ENCODE measurements at places on chromosomes 6 and 20. TPM values are rescaled to one million over a fixed set of nuclear protein-coding genes. Genes with fewer than 3 reads are reported as not detected.

DNA sequence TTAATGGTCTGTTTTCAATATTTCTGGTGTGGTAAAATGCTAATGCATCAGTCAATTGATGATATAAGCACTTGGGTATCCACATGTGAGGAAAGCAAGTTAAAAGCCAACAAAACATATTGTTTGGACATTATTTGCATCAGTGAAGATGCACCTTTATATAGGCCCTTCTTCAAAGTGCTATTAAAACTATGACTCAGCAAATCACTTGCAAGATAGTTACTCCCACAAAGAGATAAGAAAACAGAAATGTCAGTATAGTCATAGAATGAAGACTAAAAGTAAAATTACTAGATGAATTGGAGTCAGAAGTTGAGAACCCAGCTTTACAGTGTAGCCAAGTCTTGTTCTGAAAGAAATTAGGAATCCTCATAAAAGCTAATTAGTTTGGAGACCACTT is 14.6 kb upstream of the GRM1 start:
- no peak for DNase-seq

DNA sequence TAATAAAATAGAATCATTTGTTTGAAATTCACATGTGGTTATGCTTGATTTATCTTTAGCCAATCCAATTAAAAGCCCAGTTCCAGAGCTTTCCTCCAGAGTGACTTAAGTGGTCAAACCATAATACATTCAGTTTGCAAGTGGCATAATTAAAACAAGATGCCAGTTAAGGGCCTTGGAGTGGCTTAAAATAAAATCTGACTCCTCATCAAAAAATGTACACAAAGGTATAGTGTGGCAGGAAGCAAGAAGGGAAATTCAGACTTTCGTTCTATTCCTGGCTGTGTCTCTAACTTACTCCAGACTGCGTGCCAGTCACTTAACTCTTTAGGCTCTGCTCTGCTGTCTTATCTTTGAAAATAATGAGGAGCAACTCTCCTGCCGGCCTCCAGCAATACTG is 251.3 kb upstream of the PRND start:
- peak; percentile 88 for DNase-seq

GRCh38 chr6:2841264-2842138 is at the start of gene SERPINB1:
Gene SERPINB1 (minus strand): TSS chr6:2841863. CDS start chr6:2840586, 1,277 bp downstream.
- peak; percentile 38 for DNase-seq

- DNase-seq, result no peak
Observed at GRCh38 chr6:133157995-133158394, 83.2 kb upstream of the EYA4 start.

GRCh38 chr6:160160450-160160849 is 38.8 kb downstream of the SLC22A1 start:
- DNase-seq, result no peak

GRCh38 chr6:16802071-16802470 is 40.8 kb upstream of the ATXN1 start:
- no peak for DNase-seq

Gene KCNB1
- 0.41 TPM for total RNA-seq

Gene C20orf202
- not detected for total RNA-seq

Gene TRDN
- 0.17 TPM for total RNA-seq

DNA sequence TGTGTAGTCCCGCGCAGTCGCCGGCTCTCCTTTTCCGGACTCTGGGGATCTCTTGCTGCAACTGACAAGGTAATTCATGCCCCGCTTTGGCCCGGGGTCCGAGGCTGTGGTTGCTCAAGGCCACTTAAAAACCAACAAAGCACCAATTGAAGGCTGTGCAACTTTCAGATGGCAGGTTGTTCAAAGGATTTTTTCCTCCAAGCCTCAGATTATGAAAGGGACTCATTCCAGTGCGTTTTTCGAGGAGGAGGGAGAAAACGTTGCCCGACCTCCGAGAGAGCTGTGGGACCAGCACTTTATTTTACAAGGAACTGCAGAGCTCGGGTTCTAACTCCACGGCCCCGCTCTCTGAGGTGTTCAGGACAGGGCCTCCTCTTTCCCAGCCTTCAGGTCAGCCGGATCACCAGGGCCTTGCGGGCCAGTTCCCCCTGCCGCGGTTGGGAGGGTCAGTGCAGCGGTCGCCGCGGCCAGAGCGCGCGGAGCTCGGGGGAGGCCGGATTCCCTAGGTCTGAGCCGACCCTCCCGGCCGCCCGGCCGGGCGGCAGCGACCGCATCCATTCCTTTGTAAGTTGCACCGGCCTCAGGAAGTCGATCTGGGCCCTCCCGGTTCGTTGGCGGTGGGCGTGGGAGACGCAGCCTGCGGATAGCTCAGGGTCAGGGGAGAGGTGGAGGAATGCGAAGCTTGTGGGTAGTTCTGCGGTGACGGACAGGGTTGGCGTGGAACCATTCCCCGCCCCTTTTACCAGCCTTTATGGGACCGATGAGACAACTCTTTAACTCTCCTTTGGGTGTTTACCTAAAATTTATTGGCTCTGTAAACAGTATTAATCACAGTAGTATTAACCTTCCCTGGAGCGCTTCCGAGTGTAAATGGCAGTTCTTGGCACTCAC is 1.6 kb downstream of the UTRN start:
- peak; percentile 81 for DNase-seq

DNA sequence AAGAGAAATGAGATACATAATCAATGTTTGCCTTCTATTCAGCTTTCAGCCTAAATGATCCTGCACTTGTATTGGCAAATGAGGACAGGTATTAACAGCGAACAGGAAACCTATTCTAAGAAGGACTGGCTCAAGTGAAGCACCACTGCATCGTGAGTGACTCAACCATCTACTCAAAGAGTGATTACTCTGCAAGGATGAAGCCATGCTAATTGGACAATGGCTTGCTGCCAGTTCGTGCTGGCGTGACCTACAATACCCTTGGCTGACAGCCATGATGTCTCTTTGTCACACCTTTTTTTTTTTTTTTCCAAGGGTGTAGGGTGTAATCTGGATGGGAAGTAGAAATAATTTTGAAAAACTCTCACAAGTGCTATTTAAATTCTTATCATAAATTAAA is 104.9 kb downstream of the GJA10 start:
- DNase-seq, result peak; percentile 69

Gene HCRTR2
- total RNA-seq, result not detected

DNA sequence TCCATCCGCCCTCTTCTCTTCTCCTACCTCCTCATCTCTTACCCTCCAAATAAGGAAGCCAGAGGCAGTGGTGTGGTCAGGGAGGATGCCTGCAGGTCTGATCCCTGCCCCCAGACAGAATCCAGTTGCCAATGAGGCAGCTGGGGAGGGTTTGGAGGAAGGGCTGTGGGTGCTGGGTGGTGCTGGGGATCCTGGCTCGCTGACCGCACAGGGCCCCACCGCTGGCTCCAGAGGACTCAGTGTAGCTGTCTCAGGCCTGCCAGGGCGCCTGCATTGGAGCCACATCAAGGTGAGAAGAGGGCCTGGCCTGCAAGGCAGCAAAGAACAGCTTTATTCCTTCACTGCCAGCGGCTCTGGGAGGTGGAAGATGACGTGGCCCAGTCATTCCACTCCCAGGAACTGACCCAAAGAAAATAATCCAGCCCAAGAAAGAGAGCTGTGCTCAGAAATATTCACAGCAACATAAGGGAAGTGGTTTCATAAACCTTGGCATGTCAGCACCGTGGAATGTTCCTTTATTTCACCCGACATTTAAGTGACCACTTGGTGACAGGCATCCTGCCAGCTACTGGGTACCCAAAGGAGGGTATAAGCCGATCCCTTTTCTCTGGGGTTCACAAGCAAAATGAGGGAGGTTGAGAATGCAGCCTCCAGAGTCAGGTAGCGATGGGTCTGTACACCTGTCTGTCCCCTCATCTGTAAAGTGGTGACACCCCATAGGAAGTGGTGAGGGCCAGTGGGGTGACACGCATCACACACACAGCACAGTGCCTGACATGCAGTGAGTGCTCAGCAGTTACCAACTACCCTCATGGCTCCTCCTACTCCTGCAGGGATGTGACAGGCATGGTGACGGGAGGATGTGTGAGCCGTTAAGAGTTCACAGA is 125.1 kb downstream of the SNX5 start:
- peak; percentile 100 for DNase-seq

- DNase-seq, result no peak
Observed at GRCh38 chr6:71967436-71967835, 81.1 kb downstream of the RIMS1 start.

DNA sequence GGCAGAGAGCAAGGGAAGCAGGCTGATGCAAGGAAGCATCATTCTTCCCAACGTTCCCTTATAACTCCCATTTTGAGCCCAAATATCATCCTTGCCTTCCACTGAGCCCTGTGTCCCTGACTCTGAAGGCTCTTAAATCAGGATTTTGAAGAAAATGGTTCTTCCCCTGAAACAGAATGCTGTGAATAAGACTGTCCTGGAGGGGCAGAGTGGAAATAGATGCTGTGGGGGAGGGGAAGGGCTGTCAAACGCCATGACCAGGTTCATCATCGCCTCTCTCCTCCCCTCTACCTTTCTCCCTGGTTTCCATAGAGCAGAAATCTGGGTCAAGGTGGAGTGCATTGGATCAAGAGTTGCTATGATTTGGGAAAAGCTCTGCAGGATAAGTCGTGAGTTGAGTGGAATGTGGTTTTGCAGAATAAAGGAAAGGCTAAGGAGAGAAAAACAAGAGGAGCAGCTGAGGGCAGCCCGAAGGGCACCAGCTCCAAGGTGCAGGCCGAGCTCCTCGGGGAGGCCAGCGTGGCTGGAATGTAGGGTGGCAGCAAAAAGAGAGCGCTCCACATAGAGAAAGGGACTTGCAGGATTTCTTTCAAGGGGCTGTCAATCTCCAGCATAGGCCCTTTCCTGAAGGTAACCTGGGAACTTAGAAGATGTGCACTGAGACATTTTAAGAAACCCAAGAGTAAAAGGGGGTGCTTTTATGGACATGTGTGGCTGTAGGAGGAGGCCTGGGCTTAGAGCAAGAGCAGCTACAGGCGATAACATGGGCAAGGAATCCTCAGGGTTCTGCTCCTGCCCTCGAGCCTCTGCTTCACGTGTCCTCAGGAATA is 120.8 kb upstream of the CDYL start:
- no peak for DNase-seq

All from A172 (cell line).